ENCODE measurements at places on chromosomes 16 and 17. TPM values are rescaled to one million over a fixed set of nuclear protein-coding genes. Genes with fewer than 3 reads are reported as not detected.

DBNDD1 gene
- 12.3 TPM for total RNA-seq

SLC7A6 gene
- 20.1 TPM for total RNA-seq

CCDC200 gene
- total RNA-seq = not detected

GPRC5C gene
- 10.0 TPM for total RNA-seq

ETV4 gene
- 1.4 TPM for total RNA-seq

KRT31 gene
- 0.47 TPM for total RNA-seq

C17orf50 gene
- total RNA-seq = not detected

OTOP3 gene
- total RNA-seq = not detected

LRRC36 gene
- total RNA-seq = 1.4 TPM

IFT20 gene
- 29.6 TPM for total RNA-seq

JPH3 gene
- 56.0 TPM for total RNA-seq

RUNDC3A gene
- 79.1 TPM for total RNA-seq

KRT17 gene
- total RNA-seq = 0.31 TPM

SLC35G6 gene
- total RNA-seq = not detected

SARM1 gene
- 17.8 TPM for total RNA-seq

FAM171A2 gene
- total RNA-seq = 60.8 TPM

GALK1 gene
- 11.4 TPM for total RNA-seq

PRSS27 gene
- total RNA-seq = 1.6 TPM

All from occipital lobe (tissue), 3 donors.